ENCODE measurements at places on chromosomes 11 and 22.

GRCh38 chr11:129739339-129739738, 76.3 kb upstream of the TMEM45B start:
- no peak for DNase-seq

DNA sequence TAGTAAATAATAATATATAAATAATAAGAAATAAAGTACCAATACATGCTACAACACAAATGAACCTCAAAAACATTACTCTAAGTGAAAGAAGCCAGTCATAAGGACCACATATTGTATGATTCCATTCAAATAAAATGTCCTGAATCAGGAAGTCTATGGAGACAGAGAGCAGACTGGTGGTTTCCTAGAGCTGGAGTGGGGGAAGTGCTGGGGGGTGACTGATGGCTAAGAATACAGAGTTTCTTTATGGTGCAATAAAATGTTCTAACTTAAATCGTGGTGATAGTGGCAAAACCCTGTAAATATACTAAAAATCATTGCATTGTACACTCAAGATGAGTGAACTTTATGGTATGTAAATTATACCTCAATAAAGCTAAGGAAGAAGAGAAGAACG, 376.5 kb downstream of the BUD13 start:
- no peak for DNase-seq

GRCh38 chr11:102274628-102275027, 42.7 kb upstream of the BIRC3 start:
- DNase-seq, result no peak

DNA sequence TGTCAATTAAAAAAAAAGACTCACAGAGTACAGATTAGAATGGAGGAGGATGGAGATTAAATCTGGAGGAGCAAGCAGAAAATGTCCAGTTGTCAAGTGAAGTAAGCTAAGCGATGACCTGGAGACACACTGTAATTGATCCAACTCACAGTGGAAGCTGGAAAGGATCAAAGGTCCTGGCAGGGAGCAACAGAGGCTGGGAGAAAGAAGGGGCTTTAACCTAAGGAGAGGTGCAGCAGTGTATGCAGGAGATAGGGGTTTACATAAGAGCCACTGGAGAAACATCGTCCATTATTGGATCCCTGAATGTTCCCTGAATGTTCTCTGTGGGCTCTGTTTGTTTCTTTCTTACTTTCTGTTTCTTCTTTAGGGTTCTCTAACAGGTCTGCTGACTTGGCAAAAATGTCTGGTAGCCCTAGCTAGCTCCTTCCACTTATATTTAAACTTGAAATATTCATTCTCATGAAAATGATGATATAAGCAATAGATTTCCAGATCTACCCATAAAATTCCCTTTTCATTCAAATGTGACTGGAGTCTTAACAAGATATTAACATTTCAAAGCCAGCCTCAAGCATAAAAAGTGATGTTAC, 30.1 kb upstream of the CAT start:
- no peak for DNase-seq

DNA sequence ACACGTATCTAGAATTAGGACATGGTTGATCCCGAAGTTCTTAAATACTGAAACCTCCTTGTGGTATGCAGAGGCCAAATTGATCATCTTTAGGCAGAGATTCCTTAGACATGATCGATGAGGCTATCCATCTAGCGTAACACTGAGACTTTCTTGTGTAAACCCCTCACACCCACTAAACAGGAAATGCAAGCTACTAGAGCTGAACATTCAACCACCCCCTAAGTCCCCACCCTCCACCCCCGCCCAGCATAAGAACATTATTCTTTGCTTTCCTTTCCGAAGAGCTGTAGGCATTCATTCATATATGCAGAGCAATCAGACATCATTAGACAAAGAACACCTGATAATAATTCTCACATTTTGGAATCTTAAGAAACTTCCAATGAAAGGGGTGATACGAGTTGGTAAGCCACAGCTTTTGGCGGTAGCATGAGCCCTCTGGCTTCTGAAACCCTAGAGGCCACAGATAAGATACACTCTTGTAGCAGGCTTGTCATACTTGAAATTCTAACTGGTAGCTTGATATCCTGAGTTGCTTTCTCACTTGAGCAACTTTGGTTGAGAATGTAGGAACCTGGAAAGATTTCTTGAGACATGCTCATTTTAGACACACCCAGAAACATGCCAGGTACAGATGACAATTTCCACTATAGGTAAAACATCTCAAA, 42.2 kb downstream of the FLI1 start:
- no peak for DNase-seq

- no peak for DNase-seq
Observed at GRCh38 chr11:62918531-62918930, 2.6 kb downstream of the CHRM1 start.

GRCh38 chr11:107853070-107853469, 5.5 kb downstream of the SLC35F2 start:
- DNase-seq, result no peak

GRCh38 chr22:43491737-43492136, 79.9 kb downstream of the MPPED1 start:
- no peak for DNase-seq

DNA sequence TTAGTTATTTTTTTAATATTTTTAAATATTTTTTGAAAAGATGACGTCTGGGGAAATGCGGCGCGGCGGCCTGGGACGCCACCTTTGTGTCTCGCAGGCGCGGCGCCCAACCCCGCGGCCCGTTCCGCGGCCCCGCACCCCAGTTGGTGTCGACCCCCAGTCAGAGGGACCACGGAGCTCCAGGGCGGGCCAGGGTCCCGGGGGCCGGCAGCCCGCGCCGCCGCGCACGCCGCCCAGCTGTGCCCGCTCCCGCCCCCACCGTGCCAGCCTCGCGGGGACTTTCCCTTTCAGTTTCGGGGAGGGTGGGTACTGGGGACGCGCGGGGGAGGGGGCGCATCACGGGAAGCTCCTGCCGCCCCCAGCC, 1.6 kb downstream of the CCND1 start:
- no peak for DNase-seq

GRCh38 chr22:27844656-27845591, 43.4 kb upstream of the MN1 start:
- DNase-seq, result no peak

DNA sequence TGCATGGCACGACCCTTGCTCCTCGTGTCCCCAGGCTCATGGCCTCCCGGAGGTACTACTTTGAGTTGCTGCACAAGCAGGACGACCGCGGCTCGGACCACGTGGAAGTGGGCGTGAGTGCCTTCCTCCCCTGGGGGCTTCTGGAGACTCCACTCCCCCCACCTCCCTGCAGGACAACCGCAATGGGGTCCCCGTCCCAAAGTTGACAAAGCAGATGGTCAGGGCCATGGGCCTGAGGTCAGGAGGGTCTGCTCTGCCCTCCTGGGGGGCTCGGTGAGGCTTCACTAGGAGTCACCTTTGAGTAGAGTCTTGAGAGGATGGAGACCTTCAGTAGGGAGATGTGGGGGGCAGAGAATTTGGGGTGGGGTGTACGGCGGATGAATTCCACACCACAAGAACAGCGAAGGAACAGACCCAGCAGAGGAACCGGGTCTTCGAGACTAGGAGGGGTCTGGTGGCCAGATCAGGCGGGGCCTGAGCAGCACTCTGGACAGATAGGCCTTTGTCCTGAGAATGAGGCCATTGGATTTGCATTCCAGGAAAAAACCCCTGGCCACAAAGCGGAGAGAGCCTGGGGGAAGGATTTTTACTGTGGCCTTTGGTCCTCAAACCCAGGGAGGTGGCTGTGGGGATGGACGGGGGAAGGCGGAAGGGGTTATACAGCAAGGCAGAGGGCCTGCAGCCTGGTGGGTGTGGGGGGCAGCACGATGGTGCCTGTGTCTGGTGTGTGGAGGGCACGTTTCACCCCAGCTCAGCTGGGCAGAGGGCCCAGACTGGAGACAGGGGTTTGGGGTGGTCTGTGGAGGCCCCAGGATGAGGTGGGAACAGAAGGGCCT, 4.6 kb downstream of the B4GALNT4 start:
- no peak for DNase-seq

- no peak for DNase-seq
Observed at GRCh38 chr11:15195454-15196200, 80.9 kb downstream of the INSC start.

DNA sequence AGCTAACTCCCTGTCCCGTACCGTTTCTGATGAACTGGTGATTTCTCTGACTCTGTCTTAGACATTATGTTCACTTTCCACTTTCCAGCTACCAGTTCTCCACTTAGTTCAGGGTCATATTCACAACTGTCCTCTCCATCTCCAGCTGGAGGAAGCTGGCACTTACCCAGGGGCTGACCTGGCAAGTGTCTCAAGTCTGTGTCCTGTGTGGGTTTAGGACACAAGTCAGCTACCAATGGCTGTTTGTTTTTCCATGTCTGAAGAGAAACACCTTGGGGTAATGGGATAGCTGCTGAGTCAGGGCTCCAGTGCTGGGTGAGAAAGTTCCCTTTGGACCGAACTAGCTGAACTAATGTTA, 134.4 kb downstream of the CSNK2A3 start:
- DNase-seq, result no peak

GRCh38 chr22:32603651-32604540, 129.3 kb downstream of the FBXO7 start:
- no peak for DNase-seq

DNA sequence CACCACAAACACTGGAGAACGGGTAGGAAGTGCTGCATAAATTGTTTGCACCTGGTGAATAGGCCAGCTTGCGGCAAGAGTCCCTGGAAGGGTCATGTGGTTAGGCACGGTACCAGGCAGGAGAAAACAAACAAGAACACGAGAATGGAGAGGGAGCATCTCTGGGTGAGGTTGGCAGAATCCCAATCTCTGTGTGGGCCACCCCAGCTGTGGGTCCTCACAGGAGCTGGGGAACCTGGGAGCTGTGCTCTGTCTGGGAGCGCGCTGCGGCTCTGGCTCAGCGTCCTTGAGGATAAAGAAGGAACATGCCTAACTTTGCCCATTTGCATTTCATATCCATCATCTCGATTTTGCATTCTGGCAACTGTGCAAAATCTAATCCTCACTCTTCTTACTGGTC, 46.1 kb upstream of the JAM3 start:
- DNase-seq, result no peak

GRCh38 chr22:45518580-45518991, 15.9 kb downstream of the FBLN1 start:
- DNase-seq, result no peak

DNA sequence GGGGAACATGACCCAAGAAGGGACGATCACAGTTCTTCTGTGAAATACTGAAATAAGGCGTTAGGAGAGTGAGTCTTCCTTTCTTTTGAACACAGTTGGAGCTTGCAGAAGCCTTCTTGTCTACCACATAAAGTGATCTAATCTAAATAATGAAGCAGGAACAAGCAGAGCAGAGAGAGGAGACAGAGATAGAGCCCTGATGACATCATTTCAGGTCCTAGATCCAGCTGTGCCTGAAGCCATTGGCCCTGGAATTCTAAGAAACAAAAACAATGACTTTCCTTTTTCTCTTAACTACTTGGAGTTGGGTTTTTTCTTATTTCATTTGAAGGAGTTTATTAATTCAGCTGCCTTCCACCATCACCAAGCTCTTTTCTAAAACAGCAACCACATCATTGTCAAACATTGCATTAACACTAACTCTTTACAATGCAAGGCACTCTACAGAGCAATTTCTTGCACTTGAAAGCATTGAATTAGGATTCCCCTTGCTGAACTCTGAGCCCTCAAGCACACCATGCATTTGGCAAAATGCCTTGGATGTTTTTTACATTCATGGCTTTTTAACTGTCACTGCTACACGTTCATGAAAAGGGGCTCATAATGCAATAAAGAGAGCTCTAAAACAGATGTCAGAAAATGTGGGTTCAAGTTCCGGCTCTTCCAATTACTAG, 117.2 kb upstream of the TIMP3 start:
- DNase-seq, result no peak

DNA sequence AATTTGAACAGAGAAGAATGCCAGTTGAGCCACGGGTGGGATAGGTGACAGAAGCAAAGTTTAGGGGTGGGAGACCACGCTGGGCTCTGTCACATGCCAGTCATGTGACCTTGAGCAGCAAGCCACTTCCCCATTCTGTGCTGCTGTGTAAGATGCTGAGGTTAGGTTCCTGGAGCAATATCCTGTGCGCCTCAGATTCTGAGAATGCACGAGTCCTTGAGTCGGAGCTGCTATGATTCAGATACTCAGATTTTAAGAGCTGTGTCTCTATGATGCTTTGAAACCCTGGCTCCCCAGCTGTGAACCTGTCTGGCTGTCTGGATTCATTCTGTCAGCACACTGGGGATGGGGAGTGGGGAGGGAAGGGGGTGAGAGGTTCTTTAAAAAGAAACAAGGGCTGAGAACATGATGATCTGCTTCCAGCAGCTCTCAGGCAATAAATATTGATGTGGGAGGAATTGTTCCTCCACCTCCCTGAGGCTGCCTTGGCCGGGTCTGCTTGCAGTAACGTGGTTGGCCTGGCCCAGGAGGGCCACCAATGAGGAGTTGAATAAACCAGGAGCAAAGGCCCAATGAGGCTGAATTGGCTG, 24.0 kb downstream of the SLCO2B1 start:
- no peak for DNase-seq

GRCh38 chr11:103729617-103730016, 306.8 kb upstream of the DDI1 start:
- DNase-seq, result no peak

- no peak for DNase-seq
Observed at GRCh38 chr11:78218707-78219492, 30.2 kb downstream of the USP35 start.

DNA sequence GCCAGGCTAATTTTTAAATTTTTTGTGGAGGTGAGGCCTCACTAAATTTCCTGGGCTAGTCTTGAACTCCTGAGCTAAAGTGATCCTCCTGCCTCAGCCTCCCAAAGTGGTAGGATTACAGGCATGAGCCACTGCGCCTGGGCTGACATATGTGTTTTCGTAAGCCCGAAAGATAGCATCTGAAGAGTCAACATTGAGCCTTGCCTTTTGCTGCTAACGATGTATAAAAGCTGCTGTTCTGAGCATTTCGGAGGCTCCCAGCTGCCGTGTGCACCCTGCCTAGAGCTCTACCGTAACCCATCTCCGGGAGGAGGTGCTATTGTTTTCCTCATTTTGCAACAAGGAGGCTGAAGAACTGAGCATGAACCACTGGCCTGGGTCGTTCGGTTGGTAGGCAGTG, 18.1 kb upstream of the PPP6R3 start:
- no peak for DNase-seq

DNA sequence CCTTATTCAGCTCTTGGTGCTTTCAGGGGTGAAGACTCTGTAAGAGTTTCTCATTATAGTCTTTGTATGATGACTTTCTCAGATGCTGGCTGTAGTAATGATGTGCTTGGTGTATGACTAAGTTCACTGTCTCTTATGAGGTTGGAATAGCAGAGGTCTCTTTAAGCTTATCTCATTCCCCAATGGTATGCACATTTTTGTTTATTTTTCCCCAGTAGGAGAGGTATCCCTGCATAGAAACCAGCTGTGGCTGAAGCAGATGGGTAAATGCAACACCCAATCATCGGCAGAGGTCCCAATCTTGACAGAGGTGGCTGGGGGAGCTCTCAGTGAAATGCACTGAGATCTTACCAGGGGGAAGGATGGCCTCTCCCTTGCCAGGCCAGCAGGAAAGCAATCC, 34.6 kb downstream of the BBOX1 start:
- DNase-seq, result no peak

All from activated T-helper 1 cell treated with anti-CD3 and anti-CD28 coated beads, Interleukin-2, amount 50 U/mL, for 16 hours (primary cell).